ENCODE measurements at places on chromosomes 7 and 10.

GRCh38 chr7:66920769-66921395 lies at the start of gene TMEM248:
TSS of gene TMEM248 (plus strand) at chr7:66921225. CDS start at chr7:66941866, 20,641 bp downstream.
- peak; percentile 90 for DNase-seq

DNA sequence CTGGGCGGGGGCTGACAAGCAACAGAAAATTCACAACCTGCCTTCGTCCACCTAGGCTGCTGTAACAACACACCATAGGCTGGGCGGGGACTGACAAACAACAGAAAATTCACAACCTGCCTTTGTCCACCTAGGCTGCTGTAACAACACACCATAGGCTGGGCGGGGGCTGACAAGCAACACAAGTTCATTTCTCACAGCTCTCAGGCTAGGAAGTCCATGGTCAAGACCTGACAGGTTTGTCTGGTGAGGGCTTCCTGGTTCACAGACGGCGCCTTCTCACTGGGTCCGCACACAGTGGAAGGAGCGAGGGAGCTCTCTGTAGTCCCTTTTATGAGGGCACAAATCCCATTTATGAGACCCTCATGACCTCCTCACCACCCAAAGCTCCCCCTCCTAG lies 52.2 kb downstream of the DIP2C start:
- DNase-seq: no peak

- peak; percentile 67 for DNase-seq
Measured at GRCh38 chr7:111931016-111931517, 275.1 kb downstream of the DOCK4 start.

DNA sequence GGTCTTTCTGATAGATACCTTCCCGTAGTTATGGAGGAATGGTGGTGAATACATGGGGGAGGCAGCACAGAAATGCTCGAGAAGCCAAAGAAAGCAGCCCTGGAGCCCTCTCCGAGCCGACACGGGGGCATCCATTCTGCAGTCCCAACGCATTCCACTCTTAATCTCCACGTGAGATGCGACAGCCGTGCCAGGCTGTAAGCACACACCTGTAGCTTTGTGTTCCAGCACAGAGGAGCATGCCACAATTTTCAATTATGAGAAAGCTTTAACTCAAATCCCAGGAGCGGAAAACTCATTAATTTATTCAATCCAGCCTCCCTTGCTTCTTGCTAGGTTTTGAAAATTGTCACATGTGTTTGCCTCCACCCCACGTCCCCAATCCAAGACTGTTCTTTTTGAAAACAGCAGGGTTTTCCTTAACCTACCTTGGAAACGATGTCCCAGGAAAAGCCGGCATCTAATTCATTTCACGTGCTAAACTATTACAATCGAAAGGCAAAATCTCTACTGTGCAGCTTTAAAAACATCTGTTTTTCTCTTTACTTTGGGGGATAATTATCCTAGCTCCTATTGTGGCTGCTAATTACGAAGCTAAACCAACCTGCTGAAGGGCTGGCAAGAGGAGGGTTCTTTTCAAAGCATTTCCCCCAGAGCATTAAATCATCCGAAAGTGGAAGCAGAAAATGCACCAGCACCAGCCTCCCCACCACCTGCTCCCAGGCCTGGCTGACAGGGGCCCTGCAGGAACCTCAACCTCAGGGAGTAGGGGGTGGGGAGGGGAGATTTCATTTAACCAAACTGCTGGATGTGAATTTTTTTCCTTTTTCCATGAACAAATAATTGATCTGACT lies 56.0 kb upstream of the CHST15 start:
- no peak for DNase-seq

DNA sequence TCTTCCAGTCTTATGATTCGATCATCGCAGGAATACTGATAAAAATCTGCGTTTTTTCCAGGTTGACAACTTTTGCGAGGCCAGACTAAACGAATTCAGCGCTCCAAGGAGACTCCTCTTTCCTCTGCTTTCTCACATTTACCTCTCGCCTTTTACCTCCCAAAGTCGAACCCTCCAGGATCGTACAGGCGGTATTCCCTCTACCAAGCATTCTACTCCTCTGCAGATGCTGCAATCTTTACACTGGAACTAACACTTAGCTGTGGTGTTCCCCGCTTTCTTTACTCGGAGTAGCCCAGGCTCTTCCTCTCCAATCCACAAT lies 449 bp downstream of the NUDT5 start:
- DNase-seq: no peak

DNA sequence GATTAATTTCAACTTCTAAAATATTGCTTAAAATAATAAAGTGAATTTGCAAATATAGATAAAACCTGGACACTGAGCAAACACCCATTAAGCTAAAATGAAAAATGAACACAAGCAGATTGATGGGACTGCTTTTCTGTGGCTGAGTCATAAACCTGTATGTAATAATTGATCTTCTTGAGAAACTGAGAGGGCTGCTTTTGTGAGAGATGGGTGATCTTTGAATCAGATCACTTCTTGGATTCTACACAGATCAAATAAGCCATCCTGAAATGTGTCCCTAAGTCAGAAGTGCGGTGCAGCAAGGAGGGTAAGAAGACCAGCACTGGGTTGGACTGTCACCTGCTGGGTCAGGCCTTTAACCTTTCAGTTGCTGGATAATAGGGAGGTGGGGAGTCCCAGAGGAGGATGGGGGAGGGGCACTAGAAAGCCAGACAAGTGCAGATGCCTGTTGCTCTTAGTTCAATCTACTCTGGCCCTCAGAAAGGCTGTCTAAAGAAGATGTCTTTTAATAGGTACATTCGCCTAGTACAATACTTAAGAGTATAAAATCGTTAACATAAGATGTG lies 178.2 kb upstream of the NAMPT start:
- DNase-seq: no peak

DNA sequence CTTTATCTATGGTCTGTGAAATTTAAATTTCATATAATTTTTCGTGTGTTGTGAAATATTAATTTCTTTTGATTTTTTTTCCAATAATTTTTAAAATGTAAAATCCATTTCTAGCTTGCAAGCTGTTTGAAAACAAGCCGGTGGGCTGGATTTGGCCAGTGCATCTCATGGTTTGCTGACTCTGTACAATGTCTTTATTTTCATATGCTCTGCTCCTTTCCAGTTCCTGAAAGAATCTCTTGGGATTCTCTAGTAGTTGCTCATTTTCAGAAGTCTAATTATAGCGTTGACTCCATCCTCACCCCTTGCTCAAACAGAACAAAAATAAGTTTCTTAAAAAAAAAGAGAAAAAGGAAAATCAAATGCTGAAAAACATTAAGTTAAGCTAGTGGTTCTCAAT lies 21.4 kb downstream of the UBN2 start:
- DNase-seq: no peak

GRCh38 chr10:48572414-48572813 lies 32.5 kb downstream of the ARHGAP22 start:
- no peak for DNase-seq

GRCh38 chr7:420142-421093 lies 99.2 kb downstream of the PDGFA start:
- no peak for DNase-seq

GRCh38 chr7:148854983-148855382 lies 29.1 kb downstream of the EZH2 start:
- DNase-seq: no peak

- no peak for DNase-seq
Measured at GRCh38 chr10:123809632-123810031, 82.0 kb downstream of the CPXM2 start.

DNA sequence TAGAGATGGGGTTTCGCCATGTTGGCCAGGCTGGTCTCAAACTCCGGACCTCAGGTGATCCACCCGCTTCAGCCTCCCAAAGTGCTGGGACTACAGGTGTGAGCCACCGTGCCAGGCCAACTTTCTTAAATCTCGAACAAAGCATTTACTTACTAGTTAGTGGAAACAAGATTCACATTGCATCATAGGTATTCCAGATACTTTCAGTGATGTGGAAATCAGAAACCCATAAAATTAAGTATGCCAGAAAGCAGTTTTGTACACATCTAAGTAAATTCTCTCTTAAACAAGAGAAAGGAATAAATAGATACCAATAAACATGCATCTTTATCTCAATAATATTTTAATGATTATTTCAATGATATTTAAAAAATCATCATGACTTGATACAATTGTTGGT lies 75.5 kb downstream of the DGKI start:
- DNase-seq: no peak

DNA sequence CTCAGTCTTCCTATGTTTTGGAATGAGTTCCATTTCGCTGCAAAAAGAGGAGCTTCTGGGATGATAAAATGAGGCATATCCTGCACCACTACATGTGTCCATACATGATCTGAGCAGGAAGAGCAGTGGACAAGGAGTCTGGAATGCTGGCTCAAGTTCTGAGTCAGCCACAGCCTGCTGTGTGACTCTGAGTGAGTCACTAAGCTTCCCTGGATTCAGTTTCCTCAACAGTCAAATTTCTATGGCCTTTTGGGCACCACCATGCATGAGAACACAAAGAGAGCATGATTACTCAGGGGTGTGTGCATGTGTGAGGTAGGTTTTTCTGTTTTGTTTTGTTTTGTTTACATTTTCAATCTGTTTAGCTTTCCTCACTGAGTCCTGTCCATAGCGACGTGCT lies 254.6 kb downstream of the ANKRD30A start:
- peak; percentile 72 for DNase-seq

- no peak for DNase-seq
Measured at GRCh38 chr7:20307901-20308300, 22.8 kb upstream of the ITGB8 start.

All from urothelium cell line (cell line).